Stimulated activated CD8-positive, alpha-beta memory T cell treated with anti-CD3 and anti-CD28 coated beads, Interleukin-15, amount 100 ng/mL, for 48 hours (primary cell): ENCODE measurements at places on chromosomes 7 and 10.

- DNase-seq, result no peak
Measured at GRCh38 chr10:90591629-90592028, 266.2 kb downstream of the HTR7 start.

- no peak for DNase-seq
Measured at GRCh38 chr10:43137717-43138020, 576 bp upstream of the CSGALNACT2 start.

DNA sequence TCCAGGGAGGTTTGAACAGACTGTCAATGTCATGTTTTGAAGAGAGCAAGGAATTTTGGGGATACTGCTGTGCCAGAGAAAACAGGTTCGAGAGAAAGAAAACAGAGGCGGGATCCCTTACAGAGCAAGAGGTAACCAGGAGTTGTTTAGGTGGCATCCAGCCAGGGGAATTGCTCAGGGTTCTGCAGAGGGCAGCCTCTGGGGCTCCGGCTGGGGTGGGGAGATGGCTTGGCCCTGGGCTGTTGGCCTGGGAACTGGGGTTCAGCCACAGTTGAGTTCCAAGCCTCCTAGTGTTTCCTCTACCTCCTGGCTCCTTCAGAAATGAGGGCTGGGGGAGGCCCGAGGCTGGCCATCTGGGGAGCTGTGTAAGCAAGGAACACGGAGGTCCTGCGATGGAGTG lies 68.0 kb downstream of the CAMK1D start:
- DNase-seq, result no peak

DNA sequence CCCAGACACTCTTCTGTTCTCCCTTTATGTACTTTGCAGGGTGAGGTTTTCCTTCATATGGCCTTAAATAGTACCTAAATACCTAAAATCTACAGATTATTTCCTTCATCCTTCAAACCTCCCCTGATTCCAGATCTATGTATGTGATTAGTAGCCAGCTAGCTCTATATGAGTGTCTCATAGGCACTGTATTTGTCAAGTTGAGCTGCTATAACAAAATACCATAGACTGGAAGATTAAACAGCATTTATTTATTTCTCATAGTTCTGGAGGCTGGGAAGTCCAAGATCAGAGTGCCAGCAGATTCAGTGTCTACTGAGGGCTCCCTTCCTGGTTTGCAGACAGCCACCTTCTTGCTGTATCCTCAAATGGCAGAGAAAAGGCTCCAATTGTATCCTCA lies 60.6 kb upstream of the MSRB2 start:
- no peak for DNase-seq

DNA sequence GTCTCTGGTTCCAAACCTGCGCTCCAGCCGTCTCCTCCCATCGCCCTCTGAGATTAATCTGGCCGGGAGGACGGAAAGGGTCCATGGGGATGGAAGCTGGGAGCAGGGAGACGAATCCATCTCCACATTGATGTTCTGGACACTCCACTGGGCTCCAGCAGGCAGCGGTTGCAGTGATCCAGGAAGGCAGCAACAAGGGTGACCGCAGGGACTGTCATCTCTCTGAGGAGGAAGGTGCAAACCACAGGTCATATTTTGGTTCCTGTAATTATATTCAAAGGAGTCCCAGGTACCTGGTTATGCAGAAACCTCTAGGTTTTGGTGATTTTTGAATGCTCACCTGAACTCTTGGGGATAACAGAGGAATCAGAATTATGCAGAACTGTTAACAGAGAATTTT lies 54.8 kb downstream of the EVX1 start:
- no peak for DNase-seq

DNA sequence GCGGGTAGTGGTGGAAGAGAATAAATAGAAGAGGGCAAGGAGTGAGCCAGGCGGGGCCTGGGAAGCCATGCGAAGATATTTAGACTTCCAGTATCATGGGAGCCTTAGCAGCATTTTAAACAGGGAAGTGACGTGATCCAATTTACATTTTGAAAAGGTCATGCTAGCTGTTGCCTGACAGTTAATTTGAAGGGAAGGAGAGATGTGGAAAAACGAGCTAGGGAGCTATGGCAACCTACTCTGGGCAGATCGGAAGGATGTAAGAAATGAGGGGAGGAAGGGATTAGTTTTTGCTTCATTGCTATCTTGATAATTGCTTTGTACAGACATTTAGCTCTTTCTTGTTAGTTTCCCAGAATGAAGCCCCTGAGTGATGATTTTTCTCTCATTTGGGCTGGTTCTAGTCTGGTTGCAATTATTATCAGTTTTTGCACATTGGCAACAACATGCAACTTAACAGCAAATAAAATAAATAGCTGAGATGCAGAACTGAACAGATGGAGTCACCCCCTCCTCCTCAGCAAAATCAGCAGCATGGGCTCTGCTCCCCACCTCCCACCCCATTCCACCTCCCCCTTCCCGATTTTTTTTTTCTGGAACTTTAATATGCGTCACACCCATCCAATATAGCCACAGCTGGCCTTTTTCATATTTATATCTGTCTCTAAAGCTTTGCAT lies 13.0 kb upstream of the CALU start:
- no peak for DNase-seq

DNA sequence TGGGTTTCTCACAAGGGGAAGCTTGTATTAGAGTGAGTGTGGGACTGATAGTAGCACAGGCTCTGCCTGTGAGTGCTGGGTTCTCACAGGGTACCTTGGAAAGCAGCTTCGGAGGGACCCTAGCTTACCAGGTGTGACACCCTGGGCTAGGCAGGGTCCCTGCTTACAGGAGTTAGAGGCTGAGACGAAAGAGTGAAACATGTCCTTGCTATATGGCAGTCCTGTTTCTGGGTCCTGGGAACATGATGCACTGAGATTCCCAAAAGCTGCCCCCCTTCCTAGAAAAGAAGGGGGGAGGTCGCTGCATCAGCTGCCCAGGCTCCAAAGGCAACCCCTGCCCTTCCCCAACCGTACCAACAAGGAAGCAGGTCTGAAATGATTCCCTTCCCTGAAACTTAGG lies 6.3 kb upstream of the ARHGAP22 start:
- no peak for DNase-seq

DNA sequence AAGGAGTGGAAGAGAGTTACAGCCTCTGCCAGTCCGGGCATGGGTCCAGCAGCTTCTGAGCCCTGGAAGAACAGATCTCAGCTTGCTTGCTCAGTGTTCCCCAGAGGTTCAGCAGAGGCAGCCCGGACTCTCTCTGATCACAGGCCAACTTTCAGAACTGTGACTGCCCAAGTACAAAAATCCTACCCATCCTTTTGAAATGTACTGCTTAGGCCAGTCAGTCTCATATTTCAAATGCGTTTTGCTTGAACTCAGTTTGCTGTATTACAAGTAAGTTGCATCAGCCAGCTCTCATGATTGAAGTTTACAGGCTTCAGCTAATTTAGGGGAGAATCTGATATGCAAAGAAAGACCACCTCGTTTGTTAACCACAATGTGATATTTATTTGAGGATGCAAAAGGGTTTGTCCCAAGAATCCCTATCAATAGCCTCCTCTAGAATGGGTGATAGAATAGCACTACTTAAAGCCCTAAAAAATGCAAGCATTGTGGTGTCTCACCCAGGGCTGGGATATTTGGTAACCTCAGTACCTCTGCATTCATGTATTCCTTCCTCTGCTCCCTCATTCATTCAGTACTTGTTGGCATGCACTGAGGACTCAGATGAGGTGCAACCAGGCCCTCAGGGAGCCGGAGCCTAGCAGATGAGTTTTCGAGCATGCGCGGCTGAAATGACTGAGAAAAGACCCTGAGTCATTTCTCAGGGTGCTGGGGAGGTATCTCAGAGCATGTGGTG lies 7.0 kb downstream of the AIMP2 start:
- DNase-seq, result no peak

DNA sequence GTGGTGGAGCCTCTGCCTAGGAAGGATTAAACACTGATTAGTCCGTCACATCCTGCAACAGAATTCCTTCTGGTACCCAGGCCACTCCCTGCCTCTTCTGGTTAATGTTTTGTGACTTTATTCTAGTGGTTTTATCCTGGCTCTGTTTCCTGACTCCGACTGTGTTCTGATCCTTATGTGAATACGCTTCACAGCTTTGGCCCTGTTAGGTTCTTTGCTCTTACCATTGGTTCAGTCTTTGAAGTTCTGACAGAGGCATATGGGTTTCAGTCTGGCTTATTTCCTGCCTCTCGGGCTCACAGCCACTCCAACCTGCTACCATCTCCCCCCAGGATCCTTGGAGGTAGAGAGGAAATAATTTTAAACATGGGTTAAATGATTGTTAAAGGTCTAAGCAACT lies 23.2 kb upstream of the FGL2 start:
- no peak for DNase-seq

DNA sequence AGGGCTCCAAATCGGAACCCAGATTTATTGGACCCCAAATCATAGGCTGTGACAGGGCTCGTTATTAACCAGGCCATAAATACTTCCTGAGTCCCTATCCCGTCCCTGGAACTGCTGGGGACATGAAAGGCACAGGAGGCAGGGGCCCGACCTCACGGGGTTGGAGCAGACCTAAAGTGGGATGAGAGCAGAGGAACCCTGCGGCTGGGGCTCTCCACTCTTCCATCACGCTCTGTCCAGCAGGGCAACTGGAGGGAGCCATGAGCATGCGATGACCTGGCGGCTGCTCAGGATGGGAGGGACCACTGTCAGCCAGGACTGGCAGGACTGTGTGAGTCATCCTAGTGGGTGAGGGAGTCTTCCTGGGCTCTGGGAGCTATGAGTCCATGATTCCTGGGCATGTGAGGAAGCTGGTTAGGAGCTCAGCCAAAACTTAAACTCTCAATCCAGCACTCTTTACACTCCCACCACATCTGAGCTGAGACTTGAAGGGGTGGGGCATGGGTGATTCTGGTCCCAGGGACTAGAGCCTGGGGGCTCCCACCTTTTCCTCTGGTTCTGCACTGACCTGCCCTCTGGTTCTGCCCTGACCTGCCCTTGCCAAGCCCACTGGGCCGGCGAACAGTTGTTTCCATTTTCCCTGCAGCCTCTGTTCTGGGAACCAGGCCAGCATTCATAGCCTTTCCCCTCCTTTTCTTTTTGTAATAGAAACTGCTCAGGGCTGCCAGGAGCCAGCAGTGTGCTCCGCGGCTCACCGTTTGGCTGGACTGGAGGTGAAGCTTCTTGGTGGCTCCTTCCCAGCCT lies 47.1 kb downstream of the SYPL1 start:
- no peak for DNase-seq

GRCh38 chr10:122206471-122207065 lies 64.5 kb upstream of the BTBD16 start:
- no peak for DNase-seq

GRCh38 chr7:107372298-107372697 lies 97.6 kb upstream of the GPR22 start:
- DNase-seq, result no peak
